ENCODE measurements at places on chromosomes 5 and 9.

DNA sequence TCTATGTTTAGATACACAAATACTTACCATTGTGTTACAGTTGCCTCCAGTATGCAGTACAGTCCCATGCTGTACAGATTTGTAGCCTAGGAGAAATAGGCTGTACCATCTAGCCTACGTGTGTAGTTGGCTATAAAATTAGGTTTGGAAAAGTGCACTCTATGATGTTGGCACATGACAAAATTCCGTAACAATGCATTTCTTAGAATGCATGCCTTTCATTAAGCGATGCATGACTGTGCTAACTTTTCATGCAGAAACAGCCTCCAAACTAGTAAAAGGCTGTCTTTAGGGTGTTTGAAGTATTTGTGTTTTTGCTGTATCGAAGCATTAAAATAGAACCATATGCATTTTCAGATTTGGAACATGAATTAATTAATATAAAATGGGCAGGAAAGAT, 157.9 kb downstream of the RMI1 start:
- DNase-seq, result no peak

GRCh38 chr9:133763272-133764183, 25.4 kb upstream of the SARDH start:
- DNase-seq, result no peak

- DNase-seq, result no peak
Observed at GRCh38 chr9:136603901-136604814, 58.3 kb upstream of the NOTCH1 start.

DNA sequence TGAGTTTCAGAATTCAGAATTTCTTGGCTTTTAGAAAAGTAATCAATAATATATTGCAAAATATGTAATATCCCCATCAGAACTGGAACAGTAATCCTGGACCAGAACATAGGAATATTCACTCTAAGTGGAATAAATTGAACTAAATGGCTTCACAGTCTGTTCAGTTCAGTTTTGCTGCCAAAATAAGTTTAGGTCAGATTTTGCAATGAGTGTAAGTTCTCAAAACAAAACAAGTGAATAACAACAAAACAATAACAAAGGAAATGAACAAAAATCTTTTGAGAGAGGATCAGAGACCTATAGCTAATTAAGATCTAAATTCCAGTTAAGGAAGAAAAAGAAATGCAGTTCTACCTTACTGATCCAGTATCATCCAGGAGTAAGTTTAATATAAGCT, 9.3 kb downstream of the PTGER4 start:
- DNase-seq, result no peak

GRCh38 chr5:55625913-55626312, 86.2 kb downstream of the SLC38A9 start:
- DNase-seq, result no peak

- DNase-seq, result no peak
Observed at GRCh38 chr9:96523374-96523773, 73.4 kb downstream of the HABP4 start.

DNA sequence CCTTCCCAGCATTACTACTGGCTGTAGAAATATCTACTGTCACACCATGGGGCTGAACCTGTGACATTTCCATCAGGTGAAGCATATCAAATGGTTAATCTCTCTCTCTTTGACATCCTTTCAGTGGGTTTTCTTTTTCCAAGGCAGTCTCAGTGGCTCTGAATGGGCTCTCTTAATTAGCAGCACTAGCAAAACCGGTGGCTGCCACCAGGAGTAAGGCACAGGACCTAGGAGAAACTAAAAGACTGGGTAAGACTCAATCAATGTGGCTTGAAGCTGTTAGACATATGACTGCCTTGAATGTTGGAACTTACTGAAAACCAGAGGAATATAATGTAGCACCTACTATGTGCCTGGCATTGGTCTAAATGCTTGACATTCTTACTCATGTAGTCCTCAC, 445.0 kb upstream of the KIF2A start:
- DNase-seq, result no peak

GRCh38 chr5:79868163-79868670, 122.8 kb downstream of the MTX3 start:
- DNase-seq, result no peak

DNA sequence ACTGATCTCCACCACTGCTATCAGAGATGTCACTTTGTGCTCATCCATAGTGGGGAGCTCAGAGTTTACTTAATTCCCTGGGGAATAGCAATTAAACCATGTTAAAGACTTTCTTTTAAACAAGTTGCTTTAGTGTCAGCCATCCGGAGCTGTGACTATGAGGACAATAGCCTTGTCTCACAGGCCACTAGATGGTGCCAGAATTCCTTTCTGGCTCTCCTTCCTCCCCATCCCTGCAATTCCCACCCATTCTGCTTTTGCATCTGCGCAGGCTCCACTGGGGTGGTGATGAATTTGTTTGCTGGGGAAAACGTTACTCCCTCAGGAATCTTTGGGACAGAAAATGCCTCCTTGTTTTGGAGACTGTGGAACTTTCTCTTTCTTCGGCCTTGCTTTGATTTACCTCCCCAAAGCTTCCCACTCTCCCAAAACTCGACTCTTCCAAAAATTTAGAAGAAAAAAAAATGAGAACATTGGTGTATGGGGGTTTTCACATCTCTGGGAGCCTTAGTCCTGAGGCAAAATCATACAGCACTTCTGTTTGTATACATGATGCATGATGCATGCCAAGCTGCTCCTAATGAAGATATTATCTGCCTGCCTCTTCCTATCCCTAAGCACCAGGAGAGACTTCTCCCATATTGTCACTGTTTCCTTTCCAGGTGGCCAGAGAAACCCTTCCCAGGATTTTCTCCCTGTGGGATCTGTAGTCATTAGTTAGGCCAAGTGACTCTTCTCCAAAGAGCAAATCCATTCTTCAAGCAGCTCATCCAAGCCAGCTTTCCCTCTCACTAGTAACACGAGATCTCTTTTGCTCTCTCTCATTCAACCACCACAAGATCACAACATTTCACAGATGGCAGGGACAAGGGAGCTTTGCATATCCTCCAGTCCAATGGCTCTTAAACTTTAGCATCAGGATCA, 466.1 kb downstream of the TLR4 start:
- no peak for DNase-seq

DNA sequence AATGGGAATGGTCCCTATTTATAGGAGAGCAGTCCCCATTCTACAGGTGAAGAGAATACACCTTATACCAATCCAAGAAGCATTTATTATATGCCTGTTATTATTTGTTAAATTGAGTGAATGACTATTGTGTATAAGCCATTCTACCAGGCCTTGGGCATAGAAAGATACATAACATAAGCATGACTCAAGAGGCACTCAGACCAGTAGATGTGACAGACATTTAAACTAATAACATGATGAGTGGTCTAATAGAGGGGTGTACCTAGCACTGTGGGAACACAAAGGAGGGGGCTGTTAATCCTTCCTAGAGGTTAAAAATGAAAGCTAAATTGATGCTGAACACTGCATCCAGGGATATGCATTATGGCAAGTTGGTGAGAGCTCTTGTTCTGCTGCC, 145.0 kb upstream of the TNC start:
- no peak for DNase-seq

DNA sequence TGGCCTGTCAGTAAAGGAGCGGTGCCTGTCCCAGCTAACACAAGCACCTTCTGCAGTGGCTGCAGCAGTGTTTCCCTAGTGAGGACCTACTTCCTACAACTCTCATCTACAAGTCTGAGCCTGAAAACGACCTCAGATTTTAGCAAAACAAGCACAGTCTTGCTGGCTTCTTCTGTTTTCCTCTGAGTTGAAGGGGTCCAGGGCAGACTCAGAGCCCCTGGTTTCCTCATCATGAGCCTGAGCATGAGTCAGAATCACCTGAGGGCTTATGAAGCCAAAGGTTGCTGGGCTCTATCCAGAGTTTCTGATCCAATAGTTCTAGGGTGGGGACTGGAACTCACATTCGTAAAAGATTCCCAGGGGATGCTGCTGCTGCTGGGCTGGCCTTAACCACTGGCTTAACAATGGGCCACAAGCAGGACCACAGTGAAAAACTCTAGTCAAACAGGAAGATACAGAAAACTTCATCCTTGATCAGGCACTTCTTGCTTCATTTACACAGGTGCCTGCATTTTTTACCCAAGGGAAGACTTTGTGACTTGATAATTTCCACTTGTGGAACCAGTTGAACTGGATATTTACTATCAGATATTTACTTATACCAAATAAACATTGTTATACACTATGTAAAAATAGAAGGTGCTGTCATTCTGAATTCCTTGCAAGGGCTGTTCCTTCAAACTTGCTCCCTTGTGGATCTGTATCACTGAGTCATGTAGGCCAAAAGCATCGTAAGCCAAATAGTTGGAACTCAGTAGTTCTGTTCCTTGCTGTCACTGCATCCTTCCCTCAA, 4.3 kb upstream of the ACER2 start:
- no peak for DNase-seq

GRCh38 chr9:9783211-9783610, 829.6 kb downstream of the PTPRD start:
- no peak for DNase-seq

DNA sequence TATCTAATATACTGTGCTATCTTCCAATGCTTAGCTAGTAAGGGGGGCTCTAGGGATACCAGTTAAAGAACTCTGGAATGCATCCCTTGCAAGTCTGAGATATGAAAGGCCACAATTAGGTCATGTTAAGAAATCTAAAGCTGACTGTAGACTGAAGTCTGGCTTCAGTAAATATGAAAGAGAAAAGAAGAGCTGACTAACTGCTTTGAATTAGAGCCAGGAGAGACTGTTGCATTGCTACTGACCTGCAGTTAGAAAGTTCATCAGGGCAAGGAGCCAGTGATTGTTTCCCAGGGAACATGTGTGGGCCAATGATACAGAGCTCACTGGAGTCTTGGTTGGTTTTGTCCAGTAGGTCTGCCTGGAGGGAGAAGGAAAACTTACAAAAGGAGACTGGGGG, 472.1 kb upstream of the TNC start:
- no peak for DNase-seq

- DNase-seq, result no peak
Observed at GRCh38 chr9:14993061-14993800, 83.0 kb upstream of the FREM1 start.

- DNase-seq, result no peak
Observed at GRCh38 chr9:121975801-121976277, 117.3 kb downstream of the TTLL11 start.

- no peak for DNase-seq
Observed at GRCh38 chr5:87404359-87404758, 8.4 kb downstream of the CCNH start.

DNA sequence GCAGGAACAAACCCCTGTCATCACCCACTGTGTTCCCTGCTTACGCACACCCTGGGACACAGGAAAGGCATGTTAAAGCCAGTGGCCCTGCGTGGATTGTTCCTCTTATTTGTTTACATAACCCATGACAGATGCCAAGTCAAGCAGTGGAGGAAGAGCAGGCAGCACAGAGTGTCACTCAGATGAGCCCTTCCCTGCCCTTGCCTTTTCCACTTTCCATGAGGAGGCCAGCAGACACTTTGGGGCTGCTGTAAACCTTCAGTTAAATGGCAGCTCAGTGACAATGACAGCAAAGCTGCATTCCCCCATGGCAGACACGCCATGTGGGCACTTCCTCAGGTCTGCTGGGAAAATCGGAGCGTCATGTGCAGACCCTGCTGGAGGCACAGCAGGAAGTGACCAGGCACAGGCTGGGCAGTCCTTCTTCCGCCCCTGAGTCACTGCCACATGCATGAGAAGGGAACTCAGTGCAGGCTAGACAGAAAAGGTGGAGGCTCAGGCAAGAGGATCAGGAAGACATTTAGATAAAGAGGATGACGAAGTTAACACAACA, 216.8 kb upstream of the PIK3R1 start:
- no peak for DNase-seq

DNA sequence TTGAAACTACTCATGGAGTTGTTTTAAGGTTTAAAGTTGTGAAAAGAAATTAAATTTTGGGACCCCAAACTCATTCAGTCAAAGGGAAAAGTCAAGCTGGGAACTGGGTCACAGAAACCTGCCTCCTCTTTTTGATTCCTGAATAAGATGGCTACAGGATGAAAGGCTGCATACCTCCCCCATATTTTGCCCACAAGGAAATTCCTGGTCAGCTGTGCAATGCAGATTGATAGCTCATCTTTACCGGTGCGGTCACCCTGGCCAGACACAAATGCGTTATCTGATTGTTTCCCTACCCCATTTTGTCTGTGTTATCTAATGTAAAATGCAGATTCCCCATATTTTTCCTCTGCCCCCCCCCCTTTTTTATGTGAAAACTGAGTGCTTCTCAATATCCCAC, 1.3 kb downstream of the HAVCR2 start:
- no peak for DNase-seq

GRCh38 chr5:93053825-93054224, 527.2 kb downstream of the NR2F1-AS1 start:
- no peak for DNase-seq

DNA sequence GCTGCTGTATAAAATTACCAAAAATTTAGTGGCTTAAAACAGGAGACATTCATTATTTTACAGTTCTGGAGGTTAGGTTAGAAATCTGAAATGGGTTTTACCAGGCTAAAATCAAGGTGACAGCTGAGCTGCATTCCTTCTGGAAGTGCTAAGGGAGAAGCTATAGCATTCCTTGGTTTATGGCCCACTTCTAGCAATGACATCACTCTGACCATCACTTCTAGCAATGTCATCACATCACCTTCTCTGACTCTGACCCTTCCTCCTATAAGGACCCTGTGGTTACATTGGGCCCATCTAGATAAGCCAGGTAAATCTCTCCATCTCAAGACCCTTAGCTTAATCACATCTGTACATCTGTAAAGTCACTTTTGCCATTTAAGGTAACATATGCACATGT, 366.1 kb downstream of the EFNA5 start:
- DNase-seq, result no peak

GRCh38 chr5:1315709-1316587, 21.1 kb upstream of the TERT start:
- DNase-seq, result no peak

- DNase-seq, result no peak
Observed at GRCh38 chr5:15538516-15538915, 38.5 kb downstream of the FBXL7 start.

- no peak for DNase-seq
Observed at GRCh38 chr5:159509002-159509660, 178.8 kb upstream of the IL12B start.

- no peak for DNase-seq
Observed at GRCh38 chr9:75878488-75878860, 12.0 kb upstream of the PCSK5 start.

- DNase-seq, result no peak
Observed at GRCh38 chr5:133193794-133194193, 142.0 kb downstream of the HSPA4 start.

DNA sequence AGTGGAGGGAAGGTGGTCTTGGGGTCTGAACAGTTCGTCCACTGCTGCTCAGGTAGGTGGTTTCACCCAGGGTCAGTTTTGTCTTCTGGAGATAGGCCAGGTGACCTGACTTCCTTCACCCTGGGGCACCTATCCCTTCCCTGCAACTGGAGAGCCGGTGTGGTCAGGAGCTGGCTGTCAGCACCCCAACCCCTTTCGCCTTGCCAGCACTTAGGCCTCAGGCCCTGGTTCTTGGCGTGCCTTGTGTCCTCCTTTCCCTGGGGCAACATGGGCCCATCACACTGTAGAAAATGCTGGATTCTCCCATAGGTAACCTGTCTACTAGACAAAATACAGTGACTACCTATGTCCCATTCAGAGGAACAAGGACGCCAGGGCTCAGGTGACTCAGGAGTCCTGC, 13.1 kb downstream of the PROP1 start:
- no peak for DNase-seq

- DNase-seq, result no peak
Observed at GRCh38 chr9:124781967-124782660, 5.2 kb downstream of the OLFML2A start.

GRCh38 chr5:141662028-141662427, 10.8 kb upstream of the FCHSD1 start:
- no peak for DNase-seq

- DNase-seq, result no peak
Observed at GRCh38 chr5:138685193-138685745, 68.0 kb upstream of the CTNNA1 start.
